RCC 7860 (cell line): ENCODE measurements at places on chromosomes 4 and X.

- no peak for DNase-seq
These were observed 492 bp downstream of the GALNT7 start for GRCh38 chr4:173169178-173169427.

- no peak for DNase-seq
These were observed 20.9 kb upstream of the S100G start for GRCh38 chrX:16628946-16629595.

GRCh38 chrX:135433531-135434257 lies 11.9 kb downstream of the SMIM10L2A start:
- DNase-seq, result no peak

DNA sequence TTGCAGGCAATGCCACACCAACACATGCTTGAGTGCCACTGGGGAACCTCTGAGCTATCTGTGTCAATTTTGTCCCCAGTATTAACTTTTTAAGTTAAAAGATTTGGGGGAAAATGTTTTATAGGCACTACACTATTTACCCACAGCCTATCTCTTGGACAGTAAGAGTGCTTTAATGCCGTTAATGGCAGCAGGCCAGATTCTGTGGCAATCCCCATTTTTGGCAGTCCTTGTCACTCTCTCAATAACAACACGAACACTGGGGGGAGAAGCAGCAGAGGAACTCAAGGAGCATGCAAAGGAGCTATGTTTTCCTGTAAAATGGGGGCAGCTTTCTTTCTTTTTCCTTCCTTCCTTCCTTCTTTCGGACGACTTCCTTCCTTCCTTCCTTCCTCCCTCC lies 168.6 kb downstream of the NSUN7 start:
- no peak for DNase-seq

DNA sequence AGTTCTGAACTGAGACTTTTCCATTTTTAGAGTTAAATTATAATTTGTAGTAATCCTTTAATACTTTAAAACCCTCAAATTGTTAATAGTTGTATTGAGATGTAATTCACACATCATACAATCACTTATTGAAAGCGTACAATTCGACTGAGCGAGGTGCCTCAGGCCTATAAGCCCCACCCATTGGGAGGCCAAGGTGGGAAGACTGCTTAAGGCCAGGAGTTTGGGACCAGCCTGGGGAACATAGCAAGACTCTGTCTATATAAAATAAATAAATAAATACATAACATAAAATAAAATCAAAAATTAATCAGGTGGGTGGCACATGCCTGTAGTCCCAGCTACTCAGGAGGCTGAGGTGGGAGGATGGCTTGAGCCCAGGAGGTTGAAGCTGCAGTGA lies 70.3 kb downstream of the RWDD4 start:
- no peak for DNase-seq

GRCh38 chr4:34972189-34972588 lies 1272.1 kb downstream of the ARAP2 start:
- DNase-seq, result peak; percentile 45

- DNase-seq, result no peak
These were observed 82.1 kb downstream of the ALPK1 start for GRCh38 chr4:112379306-112379705.

GRCh38 chr4:109999585-109999912 lies 86.9 kb downstream of the EGF start:
- DNase-seq, result no peak

GRCh38 chrX:132023896-132024386 lies 839 bp downstream of the STK26 start:
- DNase-seq, result peak; percentile 36

- DNase-seq, result no peak
These were observed 45.8 kb downstream of the TACR3 start for GRCh38 chr4:103673983-103674382.

- DNase-seq, result no peak
These were observed 40.9 kb upstream of the ANXA3 start for GRCh38 chr4:78510681-78511080.

GRCh38 chrX:110173192-110174175 lies 144.4 kb downstream of the AMMECR1 start:
- peak; percentile 21 for DNase-seq

DNA sequence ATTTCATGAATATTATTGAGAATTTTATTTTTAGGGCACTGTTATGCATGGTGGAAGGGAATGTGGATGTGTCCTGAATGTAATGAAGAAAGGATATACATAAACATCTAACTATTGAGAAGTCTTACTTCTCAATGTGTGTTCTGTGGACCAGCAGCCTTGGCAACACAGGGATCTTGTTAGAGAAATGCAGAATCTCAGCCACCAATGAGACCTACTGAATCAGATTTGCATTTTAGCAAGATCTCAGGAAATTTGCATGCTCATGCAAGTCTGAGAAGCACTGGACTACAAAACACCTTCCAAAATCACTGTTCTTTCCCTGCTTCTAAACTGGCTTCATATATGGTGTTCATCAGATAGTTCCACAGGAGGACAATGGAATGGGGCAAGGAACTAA lies 139.7 kb upstream of the WDFY3 start:
- no peak for DNase-seq

DNA sequence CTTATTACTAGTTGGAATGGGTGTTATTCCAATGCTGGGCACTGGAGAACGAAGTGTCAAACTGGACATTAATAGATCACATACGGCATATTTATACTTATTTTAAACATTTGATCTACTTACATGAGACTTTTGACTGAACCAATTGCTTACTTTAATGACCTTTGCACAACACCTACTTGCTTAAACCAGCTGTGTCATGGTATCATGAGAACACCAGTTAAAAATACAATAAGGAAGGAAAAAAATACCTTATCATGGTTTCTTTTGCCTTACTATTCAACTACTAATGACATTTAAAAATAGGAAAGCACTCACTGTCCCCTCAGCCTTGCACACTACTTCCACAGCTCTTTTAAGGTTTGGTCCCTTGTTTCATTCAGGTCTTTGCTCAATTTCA lies 146.9 kb downstream of the FAM13A start:
- no peak for DNase-seq

DNA sequence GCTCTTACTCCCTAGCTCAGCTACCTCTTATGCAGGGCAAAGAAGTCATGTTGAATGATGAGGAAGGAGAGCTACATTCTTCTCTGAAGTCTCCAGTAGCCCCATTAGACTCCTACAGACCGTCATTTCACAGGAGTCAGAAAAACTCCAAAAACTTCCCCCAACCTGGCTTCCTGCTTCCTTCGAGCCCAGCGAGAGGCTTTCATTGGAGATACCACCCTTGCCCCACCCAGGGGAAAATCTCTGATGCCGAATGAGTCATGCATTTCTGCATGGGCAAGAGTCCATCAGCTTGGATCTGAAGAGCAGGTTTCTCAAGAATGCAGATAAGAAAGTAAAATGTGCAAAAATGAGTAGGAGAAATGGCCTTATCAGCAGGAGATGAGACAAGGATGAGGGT lies 53.0 kb downstream of the ARSF start:
- DNase-seq, result no peak

DNA sequence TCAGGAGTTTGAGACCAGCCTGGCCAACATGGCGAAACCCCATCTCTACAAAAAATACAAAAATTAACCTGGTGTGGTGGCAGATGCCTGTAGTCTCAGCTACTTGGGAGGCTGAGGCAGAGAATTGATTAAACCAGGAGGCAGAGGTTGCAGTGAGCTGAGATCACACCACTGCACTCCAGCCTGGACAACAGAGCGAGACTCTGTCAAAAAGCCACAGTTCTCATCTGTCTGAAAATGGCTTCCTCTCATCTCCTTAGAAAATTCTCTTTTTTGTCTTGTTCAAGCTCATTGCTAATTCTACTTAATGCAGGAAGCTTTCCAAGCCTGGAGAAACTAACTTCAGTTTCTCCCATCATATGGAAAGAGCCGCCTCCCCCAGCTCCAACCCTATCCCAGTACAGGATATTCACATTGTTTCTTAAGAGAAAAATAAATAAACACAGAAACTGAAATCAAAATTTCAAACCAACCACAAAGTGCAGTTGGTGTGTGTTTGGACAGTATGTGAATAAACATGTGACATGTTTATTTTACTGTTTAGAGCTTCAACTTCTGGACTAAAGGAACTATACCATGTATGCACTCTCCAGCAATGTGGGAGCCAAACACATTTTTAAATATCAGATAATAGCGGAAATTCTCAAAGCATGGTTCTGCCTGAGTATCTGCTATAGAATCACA lies 55.0 kb upstream of the GAB1 start:
- DNase-seq, result no peak

- DNase-seq, result peak; percentile 30
These were observed 74.7 kb downstream of the CLCN4 start for GRCh38 chrX:10231461-10231860.

- DNase-seq, result no peak
These were observed 298.1 kb upstream of the TRAM1L1 start for GRCh38 chr4:117383468-117383867.

DNA sequence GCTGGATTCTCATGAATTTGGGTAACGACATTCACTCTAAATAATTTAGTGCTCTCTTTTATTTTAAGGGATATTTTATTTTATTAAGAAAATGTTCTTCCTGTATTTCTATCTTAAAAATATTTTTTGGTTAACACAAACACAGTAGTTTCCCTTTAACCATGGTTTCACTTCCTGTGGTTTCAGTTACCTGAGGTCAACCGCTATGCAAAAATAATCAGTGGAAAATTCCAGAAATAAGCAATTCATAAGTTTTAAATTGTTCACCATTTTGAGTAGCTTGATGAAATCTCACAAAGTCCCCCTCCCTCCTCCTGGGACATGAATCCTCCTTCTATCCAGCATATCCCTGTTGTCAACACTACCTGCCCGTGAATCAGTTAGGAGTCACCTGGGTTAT lies 71.4 kb downstream of the GBA3 start:
- DNase-seq, result no peak

DNA sequence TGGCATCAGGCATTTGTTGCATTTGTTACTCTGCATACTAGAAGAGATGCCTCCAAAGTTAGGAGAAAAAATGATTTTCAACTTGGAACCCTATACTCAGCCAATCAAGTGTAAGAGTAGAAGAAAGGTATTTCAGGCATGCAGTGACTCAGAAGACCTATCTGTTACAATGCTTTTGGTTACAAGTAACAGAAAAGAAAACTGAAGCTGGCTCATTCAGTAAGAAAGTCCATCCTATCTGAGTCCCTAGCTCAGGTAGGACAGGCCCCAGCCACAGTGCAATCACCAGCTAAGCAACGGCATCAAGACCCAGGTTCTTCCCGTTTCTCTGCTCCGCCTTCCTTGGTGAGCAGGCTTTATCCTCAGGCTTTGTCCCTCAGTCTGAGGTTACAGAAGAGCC lies 23.3 kb downstream of the MECP2 start:
- peak; percentile 76 for DNase-seq

DNA sequence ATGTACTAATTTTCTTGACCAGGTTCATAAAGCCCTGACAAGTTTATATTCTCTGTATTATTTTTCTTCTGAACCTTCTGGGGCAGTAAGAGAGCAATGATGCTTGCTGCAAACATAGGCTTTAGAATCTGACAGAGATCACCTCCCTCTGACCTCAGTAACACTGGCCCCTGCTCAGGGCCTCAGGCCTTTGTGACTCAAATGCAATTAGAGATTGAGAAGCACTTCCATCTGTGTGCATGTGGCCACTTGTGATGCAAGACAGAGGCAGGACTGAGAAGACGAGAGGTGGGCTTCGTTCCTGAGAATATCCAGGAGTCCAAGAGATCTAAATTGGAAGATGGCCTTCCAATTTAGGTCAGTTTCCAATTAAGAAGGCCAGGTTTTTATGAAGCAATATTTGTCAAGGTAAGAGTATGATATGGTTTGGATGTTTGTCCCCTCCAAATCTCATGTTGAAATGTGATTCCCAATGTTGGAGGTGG lies 82.8 kb upstream of the VEGFC start:
- DNase-seq, result no peak
